ENCODE measurements at places on chromosomes 2 and 18.

- DNase-seq: no peak
These were observed 9.8 kb upstream of the ZCCHC2 start for GRCh38 chr18:62512996-62513395.

DNA sequence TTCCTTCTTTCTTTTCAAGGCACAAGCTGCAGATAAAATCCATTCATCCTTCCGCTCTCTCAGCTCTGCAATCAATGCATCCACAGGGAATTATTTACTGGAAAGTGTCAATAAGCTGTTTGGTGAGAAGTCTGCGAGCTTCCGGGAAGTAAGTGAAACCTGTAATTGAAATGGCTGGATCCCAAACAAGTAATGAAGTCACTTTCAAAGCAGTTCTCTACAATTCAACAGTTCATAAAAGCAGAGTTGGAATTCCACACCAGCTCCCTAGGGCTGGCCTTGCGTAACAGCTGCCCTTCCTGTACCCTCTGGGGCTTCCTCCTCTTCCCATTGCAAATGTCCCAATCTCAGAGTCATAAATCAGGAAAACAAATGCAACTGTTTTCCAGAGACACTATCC lies 9.6 kb downstream of the SERPINB2 start:
- DNase-seq: no peak

GRCh38 chr18:7808992-7809391 lies 241.9 kb downstream of the PTPRM start:
- no peak for DNase-seq

- DNase-seq: no peak
These were observed 250.9 kb downstream of the PRKCE start for GRCh38 chr2:45902380-45902779.

DNA sequence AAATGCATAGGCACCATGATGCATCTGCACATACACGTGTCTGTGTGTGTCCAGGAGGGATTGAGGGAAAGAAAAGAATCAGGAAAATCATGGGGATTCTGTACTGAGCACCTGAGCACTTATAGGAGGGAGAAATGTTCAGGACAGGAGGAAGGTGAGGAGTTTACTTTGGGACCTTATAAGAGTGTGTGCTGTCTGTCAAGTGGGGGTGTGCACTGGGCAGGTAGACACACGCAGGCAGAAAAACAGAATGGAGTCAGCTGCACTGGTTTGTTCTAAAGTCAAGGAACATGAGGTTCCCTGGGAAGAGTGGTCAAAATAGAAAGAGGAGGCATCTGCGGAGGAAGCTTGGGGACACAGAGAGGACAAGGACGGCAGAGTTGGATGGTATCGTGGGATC lies 92.2 kb upstream of the KCTD1 start:
- DNase-seq: no peak

GRCh38 chr2:189369566-189369965 lies 71.7 kb upstream of the WDR75 start:
- DNase-seq: no peak

DNA sequence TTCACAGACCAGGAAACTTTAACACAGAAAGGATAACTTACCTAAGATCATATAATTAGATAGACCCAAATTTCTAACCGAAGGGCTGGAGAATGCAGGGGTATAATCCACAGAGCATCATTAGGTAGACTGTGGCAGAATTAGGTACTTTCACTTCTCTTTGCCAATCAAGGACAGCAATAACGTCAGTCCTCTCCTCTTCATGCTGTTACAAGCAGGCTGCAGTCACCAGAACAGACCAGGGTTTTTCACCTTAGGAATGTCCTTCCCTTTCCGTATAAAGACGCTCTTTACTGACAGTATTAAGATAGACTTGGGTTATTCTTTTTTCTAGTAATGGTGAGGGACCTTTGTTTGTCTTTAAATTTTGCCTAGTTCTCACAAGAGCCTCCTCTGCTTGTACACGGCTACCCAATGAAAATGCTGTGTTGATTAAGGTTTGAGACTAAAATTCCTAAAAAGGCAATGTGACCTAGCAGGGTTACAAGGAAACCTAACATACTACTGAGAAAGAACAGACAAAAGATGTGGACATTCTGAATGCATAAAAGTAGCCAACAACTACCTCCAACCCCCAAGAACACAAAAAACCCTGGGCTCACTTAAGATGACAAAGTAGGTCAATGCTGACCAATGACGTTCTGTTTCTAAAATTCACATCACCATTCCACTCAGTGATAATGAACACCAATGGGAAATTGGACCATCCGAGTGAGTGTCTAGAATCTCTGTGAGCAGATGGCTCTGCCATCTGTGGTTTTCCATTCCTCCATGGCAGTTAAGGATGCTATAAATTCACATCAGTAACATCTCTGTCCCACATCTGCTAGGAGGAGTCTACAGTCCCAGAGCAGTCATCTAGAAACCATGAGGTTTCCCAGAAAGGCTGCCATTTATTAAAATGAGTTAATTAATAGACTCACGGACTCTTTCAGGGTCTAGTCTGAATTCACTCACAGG lies 2.1 kb downstream of the PDIA6 start:
- no peak for DNase-seq

- no peak for DNase-seq
These were observed 143.5 kb downstream of the ZEB2 start for GRCh38 chr2:144376460-144376859.

GRCh38 chr2:29475499-29475898 lies 360.3 kb downstream of the CLIP4 start:
- DNase-seq: no peak

GRCh38 chr2:174797781-174798276 lies 33.6 kb upstream of the CHRNA1 start:
- DNase-seq: no peak

- DNase-seq: peak; percentile 65
These were observed 51.4 kb downstream of the KIF5C start for GRCh38 chr2:148926291-148926961.

GRCh38 chr2:217023611-217024010 lies 163.7 kb upstream of the TNP1 start:
- DNase-seq: no peak

GRCh38 chr2:85314884-85315242 lies 12.9 kb downstream of the TGOLN2 start:
- DNase-seq: no peak

GRCh38 chr2:84495539-84496146 lies 20.7 kb upstream of the DNAH6 start:
- no peak for DNase-seq

- peak; percentile 52 for DNase-seq
These were observed 25.8 kb downstream of the GPR55 start for GRCh38 chr2:230899287-230899686.

DNA sequence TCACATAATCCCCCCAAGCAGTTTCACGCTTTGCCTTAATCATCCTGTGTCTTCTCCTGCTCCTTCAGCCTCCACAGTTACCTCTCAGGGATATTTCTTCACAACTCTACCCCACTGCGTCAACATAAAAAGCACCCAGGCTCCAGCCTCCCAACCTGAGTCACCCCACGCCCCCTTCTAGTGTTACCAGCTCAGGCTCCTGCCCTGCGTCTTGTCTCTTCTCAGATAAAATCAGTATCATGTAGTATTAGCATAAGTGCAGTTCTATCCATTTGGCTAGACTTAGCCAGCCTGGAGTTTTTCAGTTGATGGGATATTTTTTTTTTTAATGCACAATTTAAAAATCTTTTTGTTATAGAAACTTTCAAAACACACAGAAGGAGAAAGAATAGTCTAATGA lies 9.6 kb upstream of the PELI1 start:
- DNase-seq: no peak

- no peak for DNase-seq
These were observed 543.8 kb downstream of the ERBB4 start for GRCh38 chr2:211994806-211995205.

- DNase-seq: no peak
These were observed 127.8 kb downstream of the CCBE1 start for GRCh38 chr18:59569390-59569791.

DNA sequence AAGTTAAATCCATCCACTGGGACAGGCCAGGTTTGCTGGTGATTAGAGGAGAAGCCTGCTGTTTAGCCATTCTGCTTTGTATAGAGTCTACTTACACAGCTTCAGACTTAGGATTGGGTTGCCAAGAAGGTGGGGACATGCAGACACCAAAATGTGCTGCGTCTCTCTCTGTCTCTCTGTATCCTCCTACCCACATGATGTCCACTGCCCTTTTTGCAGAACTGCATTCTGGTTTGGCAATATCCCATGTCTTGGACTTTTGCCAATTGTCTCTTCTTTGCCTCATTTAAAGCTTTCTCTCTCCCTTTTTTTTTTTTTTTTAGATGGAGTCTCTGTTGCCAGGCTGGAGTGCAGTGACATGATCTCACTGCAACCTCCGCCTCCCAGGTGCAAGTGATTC lies 261.1 kb upstream of the FN1 start:
- DNase-seq: no peak

DNA sequence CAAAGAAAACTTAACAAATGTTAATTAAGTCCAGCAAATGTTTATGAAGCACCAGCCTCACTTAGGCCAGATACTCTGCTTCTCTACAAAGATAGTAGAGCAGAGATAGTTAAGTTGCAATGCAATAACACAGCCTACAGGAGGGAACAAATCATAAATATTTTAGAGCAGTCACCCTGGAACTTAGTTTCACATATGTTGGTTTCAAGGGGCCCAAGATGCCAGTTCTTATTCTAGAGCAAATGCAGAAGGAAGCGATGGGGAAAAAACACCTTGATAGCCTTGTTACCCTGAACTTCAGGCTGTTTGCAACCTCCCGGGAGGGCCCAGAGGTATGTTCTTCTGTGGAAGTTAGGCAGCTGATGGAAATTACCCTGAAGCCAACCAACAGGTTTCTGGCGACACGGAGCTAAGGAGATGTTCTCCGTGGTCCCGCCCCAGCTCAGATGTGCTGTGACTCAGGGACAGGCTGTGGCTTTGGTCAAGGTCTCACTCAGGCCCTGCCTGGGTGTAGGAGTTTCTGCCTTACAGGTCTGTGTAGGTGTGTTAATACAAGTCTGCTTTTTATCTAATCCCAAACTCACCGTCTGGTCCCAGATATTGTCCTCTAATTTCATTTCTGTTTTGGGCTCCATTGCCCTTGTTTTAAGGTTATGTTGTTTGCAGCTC lies 3.8 kb downstream of the CTIF start:
- no peak for DNase-seq

DNA sequence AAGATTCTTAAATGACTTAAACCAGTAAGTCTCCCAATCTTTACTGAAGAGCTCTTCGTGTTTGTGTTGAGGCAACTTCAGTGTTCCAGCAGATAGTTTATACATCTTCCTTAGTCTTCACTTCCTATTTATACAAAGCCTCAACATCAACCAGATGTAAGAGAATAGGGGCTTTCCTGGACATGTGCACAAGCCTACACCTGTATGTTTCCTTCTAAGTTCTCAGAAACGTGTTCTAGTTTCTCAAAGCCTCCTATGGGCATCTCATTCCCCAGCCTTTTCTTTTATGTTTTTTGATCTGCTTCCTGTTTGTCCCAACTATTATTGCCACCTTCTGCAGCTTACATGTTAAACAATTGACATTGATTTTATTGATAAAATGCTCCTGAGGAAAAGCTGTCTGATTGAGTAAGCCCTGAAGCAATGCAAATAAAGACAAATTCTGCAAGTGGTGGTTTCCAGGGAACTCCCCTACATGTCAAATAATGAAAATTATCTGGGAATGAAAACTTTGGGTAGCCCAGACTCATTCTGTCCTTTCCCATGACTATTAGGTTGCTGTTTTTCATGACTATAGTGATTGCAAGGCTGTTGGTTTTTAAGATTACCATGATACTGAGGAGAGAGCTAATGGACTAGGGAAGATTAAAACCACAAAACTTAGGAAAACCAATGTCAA lies 663.3 kb upstream of the ACVR2A start:
- no peak for DNase-seq

GRCh38 chr18:21129566-21130216 lies 18.1 kb upstream of the ROCK1 start:
- DNase-seq: no peak

GRCh38 chr2:50509852-50510251 lies 522.1 kb downstream of the NRXN1 start:
- no peak for DNase-seq

- DNase-seq: no peak
These were observed 550.1 kb downstream of the SPAG16 start for GRCh38 chr2:213834331-213834730.

DNA sequence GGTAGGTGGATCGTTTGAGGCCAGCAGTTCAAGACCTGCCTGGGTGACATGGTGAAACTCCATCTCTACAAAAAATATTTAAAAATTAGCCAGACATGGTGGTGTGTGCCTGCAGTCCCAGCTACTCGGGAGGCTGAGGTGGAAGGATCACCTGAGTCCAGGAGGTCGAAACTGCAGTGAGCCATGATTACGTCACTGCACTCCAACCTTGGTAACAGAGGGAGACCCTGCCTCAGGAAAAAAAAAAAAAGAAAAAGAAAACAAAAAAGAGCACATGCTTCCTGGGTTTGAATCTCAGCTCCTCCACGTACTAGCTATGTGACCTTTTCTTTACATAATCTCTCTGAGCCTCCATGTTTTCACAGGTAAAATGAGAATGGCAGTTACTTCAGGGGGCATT lies 107.5 kb upstream of the STPG4 start:
- DNase-seq: no peak

GRCh38 chr2:241859436-241860183 lies 916 bp upstream of the PDCD1 start:
- DNase-seq: peak; percentile 56

- DNase-seq: no peak
These were observed 60.4 kb upstream of the RNF152 start for GRCh38 chr18:61953161-61953560.

GRCh38 chr18:55085557-55086285 lies 126.5 kb upstream of the CCDC68 start:
- DNase-seq: no peak

DNA sequence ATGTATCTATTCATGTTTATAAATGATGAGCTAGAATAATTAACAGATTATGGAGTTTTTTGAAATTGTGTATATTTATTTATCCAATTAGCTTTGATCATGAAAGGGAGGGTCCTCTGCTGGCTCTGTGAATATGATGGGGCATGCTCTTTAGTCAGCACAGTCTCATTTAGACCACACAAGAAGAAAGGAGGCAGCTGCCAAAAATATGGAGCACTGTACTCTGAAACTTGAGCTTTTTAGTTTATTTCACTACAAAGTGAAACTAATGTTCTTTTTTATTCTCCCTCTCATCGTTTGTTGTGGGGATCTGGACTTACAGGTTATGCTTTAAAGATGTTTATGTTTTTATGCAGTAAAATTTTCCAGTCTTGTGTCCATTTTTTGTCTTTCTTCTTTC lies 266.9 kb upstream of the GULP1 start:
- DNase-seq: no peak

- no peak for DNase-seq
These were observed 12.8 kb upstream of the NEU4 start for GRCh38 chr2:241796209-241796608.

GRCh38 chr2:107719836-107720235 lies 106.9 kb upstream of the RGPD4 start:
- DNase-seq: no peak

DNA sequence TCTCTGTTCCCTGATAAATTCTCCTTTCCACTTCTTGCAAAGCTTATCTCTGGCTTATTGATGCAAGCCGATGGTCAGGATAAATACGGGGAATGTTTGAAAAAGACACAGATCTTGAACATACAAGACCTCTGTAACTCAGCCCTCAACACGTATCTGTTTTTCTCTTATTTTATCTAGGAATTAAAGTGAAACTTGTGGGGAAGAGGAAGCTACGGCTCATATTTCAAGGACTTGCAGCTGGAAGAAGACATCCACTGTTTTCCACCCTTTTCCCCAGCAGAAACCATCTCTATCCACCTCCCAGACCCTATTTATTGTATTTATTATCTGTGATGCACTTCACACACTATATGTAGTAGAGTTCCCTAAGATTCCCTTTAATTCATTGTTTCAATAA lies 98.4 kb upstream of the TANK start:
- DNase-seq: no peak
